ENCODE measurements at places on chromosomes 3 and 15.
A peak's percentile ranks its signal among the peaks of the same experiment; 100 is the strongest.

- peaks cover 7% of the 10 kb centered on the region for H3K36me3 ChIP-seq
- no peak overlapping the region for H3K4me3 ChIP-seq
- DNase-seq: no peak
- no peak overlapping the region for H3K27ac ChIP-seq
- no peaks in the 10 kb centered on the region for H3K27me3 ChIP-seq
These were observed 38.7 kb downstream of the ROBO1 start for GRCh38 chr3:79729096-79729495.

DNA sequence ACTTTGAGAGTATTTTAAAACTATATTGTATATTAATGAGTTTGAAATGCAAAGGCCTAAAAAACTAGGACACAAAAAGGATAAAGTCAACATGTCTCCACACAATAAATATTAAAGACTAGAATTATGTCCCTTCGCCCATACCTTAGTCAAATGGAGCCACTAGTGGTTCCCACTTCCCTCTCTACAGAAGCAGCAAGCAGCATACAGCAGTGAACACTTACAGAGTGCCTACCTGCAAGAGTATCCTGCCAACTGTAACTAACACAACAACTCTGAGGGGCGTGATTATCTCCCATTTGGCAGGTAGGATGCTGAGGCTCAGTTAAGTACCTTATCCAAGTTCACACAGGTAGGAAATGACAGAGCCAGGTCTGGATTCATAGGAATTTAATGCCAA is 17.2 kb downstream of the DYNC1LI1 start:
- no peaks in the 10 kb centered on the region for H3K36me3 ChIP-seq
- no peaks in the 10 kb centered on the region for H3K27me3 ChIP-seq
- H3K4me1 ChIP-seq: no peaks in the 10 kb centered on the region
- no peak overlapping the region for H3K4me3 ChIP-seq
- no peak for DNase-seq
- H3K27ac ChIP-seq: no peak overlapping the region

- no peak for DNase-seq
- H3K27ac ChIP-seq: no peak overlapping the region
- no peak overlapping the region for H3K4me3 ChIP-seq
- H3K27me3 ChIP-seq: no peaks in the 10 kb centered on the region
These were observed 207.2 kb downstream of the TBC1D5 start for GRCh38 chr3:17535274-17535673.

GRCh38 chr3:177195242-177195991 is 1.9 kb downstream of the TBL1XR1 start:
- peak overlapping the region; percentile 97 for H3K4me3 ChIP-seq
- no peaks in the 10 kb centered on the region for H3K27me3 ChIP-seq
- peak overlapping the region; percentile 99 for H3K27ac ChIP-seq
- H3K36me3 ChIP-seq: no peaks in the 10 kb centered on the region

DNA sequence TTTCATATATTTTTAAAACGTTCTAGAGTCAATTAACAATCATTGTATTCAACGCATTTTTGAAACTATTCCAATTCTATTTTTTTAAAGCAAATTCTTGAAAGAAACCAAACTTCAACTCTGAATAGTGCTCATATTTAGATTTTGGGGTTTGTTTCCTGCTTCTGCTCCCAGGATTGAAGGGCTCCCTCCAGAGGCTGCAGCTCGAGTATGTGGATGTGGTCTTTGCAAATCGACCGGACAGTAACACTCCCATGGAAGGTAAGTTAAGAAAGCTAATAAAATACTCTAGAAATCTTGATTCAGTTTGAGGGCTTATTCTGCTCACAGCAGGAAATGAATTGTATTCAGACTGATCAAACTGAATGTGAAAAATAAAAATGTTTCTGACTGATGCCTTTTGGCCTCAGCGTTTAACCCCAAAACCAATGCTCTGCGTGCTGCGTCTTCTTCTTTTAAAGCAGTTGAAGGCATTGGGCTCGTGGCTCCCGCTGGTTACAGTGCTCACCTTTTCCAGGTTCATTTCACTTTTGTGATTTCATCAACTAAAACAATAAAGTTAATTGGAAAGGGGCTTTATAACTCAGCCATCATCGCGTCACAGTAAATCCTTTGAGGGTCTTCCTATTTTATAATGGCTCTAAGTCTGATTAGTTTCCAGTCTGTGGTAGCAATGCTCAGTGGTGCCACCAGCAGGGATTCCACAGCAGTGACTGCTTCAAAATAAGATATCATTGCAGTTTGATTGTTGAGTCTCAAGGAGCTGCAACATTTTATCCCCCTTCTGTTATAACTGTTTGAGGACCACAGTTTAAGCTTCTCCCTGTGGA is 80.1 kb downstream of the SSR3 start:
- no peak overlapping the region for H3K4me3 ChIP-seq
- no peaks in the 10 kb centered on the region for H3K4me1 ChIP-seq
- DNase-seq: no peak

GRCh38 chr15:71155534-71155933 is 40.3 kb downstream of the THSD4 start:
- no peaks in the 10 kb centered on the region for H3K4me1 ChIP-seq
- H3K27me3 ChIP-seq: no peaks in the 10 kb centered on the region
- DNase-seq: no peak
- H3K36me3 ChIP-seq: no peaks in the 10 kb centered on the region
- H3K27ac ChIP-seq: no peak overlapping the region
- no peak overlapping the region for H3K4me3 ChIP-seq

GRCh38 chr3:180704532-180704931 is 25.2 kb upstream of the CCDC39 start:
- H3K27me3 ChIP-seq: no peaks in the 10 kb centered on the region
- no peak overlapping the region for H3K27ac ChIP-seq
- no peaks in the 10 kb centered on the region for H3K4me1 ChIP-seq
- no peaks in the 10 kb centered on the region for H3K36me3 ChIP-seq
- H3K4me3 ChIP-seq: no peak overlapping the region
- DNase-seq: no peak
